Renal cortex interstitium (tissue), 15 donors: ENCODE measurements at places on chromosomes 5 and 9. TPM values are rescaled to one million over a fixed set of nuclear protein-coding genes. Genes with fewer than 3 reads are reported as not detected.

The PCDHGA6 gene
- polyA plus RNA-seq, result 8.0 TPM

The LECT2 gene
- polyA plus RNA-seq, result 2.3 TPM

The TTF1 gene
- polyA plus RNA-seq, result 20.1 TPM

The ZCCHC7 gene
- 28.3 TPM for polyA plus RNA-seq

The SLC46A2 gene
- polyA plus RNA-seq, result not detected

The PTGS1 gene
- 7.1 TPM for polyA plus RNA-seq

The POU5F2 gene
- polyA plus RNA-seq, result 0.03 TPM

The GLRA1 gene
- not detected for polyA plus RNA-seq

The ISCA1 gene
- polyA plus RNA-seq, result 56.3 TPM

The FIBCD1 gene
- 0.54 TPM for polyA plus RNA-seq
